ENCODE measurements at places on chromosomes 6 and 20.
A peak's percentile ranks its signal among the peaks of the same experiment; 100 is the strongest.

- peak; percentile 7 for DNase-seq
Observed at GRCh38 chr20:3563133-3563532, 92.3 kb downstream of the ATRN start.

DNA sequence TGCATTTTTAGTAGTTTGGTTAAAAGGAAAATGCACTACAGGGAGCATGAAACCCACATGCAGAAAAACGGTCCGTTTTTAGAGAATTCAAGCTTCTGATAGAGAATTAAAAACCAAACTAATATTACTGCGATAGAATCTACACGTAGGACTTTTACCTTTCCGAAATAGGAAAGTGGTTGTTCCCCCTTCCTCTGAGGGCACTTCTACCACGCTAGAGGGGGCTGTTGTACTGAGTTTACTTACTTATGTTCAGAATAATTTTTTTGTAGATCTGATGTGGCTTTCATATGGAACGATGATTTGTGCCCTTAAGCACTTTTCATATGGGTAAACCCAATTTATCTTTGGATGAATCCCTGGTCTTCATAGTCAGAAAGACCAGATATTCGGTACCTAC is 264.3 kb upstream of the PLN start:
- peak; percentile 43 for DNase-seq

DNA sequence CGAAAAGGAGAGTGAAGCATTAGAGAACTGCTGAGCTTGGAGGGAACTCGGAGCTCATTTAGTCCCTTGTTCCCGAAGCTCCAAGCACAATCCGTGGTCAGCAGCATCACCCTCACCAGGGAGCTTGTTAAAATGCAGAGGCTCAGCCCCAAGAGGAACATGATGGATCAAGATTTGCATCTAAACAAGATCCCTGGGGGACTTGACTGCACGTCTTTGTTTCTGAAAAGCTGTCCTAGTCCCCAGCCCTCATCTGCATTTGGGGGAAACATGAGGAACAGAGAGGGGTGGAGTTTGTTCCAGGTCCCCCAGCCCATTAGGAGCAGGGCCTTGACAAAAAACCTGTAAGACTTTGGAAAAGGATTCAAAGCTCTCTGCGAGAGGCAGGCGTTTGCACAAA is 4.1 kb upstream of the LBP start:
- no peak for DNase-seq

DNA sequence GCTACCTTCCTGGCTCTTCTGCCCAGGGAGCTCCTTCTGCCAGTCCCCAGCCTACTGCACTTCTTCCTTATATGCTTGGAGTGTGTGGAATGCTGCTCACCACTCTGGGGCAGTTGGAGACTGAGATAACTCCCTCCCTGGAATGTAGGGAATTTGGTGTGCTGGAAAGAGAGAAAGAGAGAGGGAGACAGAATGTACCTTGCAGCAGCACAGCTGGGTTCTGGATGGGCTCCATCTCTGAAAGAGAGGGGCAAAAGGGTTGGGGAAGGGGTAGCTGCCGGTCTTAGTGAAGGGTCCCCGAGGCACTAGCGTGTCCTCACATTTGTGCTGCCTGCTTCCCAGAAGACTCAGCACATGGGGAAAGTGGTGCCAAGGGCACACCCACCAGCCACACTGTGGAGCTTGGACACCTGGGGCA is 40.2 kb upstream of the DDR1 start:
- no peak for DNase-seq

GRCh38 chr6:150410906-150411305 is 42.1 kb downstream of the IYD start:
- DNase-seq, result no peak

DNA sequence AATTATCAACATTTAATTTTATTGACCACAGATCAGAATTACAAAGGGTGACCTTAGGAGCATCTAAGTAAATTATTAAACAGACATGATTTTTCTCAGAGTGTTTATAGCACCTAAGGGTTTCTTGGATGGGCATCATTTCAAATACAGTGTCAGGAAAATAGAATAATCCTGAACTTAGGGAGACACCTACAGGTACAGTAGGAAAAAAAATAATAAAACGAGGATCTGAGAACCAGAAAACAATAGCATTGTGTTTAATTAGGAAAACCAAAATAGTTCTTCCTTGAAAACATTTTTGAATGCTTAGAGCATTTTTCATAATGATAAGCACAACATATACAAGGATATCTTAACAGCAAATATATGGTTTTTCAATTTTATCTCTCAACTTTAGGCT is 39.2 kb downstream of the MMUT start:
- no peak for DNase-seq

GRCh38 chr20:44215125-44215524 is 4.6 kb upstream of the OSER1 start:
- peak; percentile 37 for DNase-seq

GRCh38 chr6:109015176-109015575 is 79.5 kb downstream of the SESN1 start:
- no peak for DNase-seq

GRCh38 chr6:84862843-84863242 is 98.4 kb upstream of the TBX18 start:
- DNase-seq, result no peak

GRCh38 chr6:25244865-25245264 is 34.3 kb upstream of the CARMIL1 start:
- DNase-seq, result no peak

GRCh38 chr6:3457710-3458602 is 1.1 kb upstream of the SLC22A23 start:
- no peak for DNase-seq

GRCh38 chr6:157873735-157874344 is 50.8 kb downstream of the SNX9 start:
- DNase-seq, result no peak

DNA sequence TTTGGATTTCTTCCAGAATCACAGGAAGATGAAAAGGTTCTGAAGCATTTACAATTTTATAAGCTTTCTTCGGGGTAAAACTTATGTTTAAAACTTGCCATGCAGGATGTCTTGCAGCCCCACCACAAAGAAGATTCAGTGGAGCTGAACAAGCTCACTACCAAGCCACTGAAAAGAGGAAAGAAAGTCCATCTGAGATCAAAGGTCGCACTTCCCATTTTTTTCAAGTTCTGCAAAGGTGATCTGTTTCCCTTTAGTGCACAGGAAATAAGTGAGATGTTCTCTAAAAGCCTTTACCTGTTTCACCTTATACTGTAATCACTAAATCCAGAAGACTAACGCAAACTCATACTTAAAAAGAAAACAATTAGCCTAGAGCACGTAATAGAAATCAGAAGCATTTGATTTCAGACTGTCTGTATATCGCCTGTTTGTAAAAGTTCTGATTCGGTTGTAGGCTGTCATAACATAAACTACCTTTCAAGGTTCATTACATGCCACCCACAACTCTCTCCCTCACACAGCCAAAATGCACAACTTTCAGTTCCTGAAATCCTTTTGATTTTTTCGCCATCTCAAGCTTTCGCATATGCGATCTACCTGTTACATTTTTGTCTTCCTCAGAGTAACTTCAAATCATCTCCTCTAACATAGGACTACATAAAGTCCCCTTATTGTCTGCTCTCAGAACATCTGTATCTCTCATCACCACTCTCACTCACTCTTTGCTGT is 1.8 kb downstream of the ECHDC1 start:
- DNase-seq, result no peak

Data from AG04450 (cell line).